ENCODE measurements at places on chromosomes 11 and 22.

- DNase-seq: no peak
Measured at GRCh38 chr22:47139013-47139789, 376.8 kb downstream of the TBC1D22A start.

DNA sequence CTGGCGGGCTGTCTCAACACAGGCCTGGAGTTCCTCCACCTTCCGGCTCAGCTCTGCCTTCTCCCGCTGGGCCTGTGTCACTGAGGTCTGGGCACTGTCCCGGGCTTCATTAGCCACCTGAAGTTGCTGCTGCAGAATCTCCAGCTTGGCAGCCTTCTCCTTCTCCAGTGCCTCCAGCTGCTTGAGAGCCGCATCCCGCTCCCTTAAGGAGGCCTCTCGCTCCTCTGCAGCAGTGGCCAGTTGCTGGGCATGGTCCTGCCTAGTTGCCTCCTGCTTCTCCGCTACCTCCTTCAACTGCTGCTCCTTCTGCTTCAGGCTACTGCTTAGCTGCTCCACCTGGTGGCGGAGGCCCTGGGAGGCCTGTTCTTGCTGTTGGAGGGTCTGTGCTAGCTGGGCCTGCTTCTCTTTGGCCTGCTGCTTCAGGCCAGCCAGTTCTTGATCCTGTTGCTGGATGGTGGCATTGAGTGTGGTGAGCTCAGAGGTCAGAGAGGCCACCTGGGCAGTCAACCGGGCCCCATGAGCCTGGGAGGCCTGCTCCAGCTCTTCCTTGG lies 16.9 kb downstream of the IL18BP start:
- peak; percentile 38 for DNase-seq

GRCh38 chr22:37154925-37155712 lies 5.4 kb upstream of the IL2RB start:
- peak; percentile 32 for DNase-seq

- DNase-seq: no peak
Measured at GRCh38 chr11:125075242-125075625, 12.1 kb downstream of the SLC37A2 start.

GRCh38 chr22:44159811-44160210 lies 20.9 kb upstream of the PARVG start:
- DNase-seq: no peak

DNA sequence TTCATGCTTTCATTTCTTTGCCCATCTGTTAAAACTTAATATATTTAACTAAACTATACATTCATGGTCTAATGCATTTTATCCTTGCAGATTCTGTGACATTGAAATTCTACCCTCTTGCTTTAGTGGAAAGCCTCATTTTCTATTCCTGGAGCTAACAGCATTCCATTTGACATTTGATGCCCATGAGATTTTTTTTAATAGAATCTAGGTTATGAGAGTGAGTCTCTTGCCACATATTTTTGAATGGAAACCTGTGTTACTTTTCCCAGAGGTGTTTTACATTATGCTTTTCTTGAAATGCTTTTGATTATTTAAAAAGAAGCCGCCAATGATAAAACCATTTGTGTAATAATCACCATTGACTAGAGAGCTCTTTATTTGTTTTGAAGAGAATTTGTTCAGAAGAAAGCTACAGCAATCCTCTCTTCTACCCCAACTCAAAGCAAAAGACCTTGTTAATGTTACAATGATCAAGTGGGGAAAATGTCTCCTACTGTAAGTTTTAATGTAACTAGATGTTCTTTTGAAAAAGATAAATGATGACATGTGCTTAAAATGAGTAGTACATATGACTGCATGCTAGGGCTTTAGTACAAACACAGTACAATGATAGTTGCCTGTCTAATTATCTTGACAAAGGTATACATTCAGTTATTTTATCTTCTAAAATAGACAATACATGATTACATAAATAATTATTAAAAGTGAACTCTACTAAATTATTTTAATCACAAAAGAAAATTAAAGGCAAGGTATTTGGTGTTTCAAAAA lies 67.3 kb downstream of the GAS2 start:
- no peak for DNase-seq

DNA sequence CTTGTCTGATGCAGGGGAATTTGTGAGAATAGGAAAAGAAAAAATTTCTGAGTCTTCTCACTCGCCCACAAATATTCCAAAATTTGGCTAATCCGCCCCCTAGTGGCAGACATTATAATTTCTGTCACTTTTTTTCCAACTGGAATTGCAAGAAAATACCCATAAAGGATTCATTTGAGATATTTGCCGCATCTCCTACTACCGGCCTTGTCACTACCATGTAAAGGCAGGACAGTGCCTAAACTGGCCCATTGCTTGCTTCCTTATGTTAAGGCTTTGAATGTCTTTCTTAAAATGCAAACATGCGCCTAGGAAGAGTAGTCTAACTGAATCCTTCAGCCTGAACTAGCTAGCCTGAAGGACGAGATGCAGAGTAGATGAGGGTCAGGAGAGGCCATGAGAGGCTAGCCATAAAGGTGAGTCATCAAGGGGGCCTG lies 9.3 kb upstream of the CEP295 start:
- DNase-seq: peak; percentile 69

- peak; percentile 21 for DNase-seq
Measured at GRCh38 chr11:29914203-29914930, 102.5 kb downstream of the KCNA4 start.

- DNase-seq: no peak
Measured at GRCh38 chr22:50078761-50079160, 6.5 kb downstream of the MLC1 start.

GRCh38 chr11:28727254-28727653 lies 619.1 kb downstream of the METTL15 start:
- DNase-seq: no peak

GRCh38 chr11:16335236-16335962 lies 20.9 kb downstream of the SOX6 start:
- no peak for DNase-seq

DNA sequence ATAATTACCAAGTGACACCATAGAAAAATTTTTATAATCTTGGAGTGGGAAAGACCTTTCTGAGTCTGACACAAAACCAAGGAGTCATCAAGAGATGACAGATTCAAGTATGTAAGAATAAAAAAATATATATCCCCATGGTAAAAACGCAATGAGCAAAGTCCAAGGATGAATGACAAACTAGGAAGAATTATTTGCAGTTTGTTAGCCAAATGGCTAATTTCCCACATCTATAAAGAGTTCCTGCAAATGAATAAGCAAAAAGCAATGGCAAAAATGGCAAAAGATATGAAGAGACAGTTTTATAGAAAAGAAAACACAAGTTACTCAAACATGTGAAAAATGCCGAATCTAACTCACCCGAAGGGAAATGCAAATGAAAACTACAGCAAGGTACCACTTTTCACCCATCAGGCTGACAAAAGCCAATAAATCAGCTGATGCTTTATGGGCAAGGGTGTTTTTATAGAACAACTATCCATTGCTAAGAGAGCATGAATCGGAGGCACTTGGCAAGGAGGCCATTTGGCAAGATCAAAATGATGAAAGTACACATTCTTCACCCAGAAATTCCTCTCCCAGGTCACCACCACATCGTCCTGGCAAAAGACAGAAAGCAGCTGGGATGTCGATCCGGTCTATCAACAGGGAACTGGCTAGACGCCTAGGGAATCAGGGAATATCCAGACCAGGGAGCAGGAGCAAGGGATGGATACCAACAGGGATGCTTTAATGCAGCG lies 21.1 kb upstream of the KLHL35 start:
- no peak for DNase-seq

DNA sequence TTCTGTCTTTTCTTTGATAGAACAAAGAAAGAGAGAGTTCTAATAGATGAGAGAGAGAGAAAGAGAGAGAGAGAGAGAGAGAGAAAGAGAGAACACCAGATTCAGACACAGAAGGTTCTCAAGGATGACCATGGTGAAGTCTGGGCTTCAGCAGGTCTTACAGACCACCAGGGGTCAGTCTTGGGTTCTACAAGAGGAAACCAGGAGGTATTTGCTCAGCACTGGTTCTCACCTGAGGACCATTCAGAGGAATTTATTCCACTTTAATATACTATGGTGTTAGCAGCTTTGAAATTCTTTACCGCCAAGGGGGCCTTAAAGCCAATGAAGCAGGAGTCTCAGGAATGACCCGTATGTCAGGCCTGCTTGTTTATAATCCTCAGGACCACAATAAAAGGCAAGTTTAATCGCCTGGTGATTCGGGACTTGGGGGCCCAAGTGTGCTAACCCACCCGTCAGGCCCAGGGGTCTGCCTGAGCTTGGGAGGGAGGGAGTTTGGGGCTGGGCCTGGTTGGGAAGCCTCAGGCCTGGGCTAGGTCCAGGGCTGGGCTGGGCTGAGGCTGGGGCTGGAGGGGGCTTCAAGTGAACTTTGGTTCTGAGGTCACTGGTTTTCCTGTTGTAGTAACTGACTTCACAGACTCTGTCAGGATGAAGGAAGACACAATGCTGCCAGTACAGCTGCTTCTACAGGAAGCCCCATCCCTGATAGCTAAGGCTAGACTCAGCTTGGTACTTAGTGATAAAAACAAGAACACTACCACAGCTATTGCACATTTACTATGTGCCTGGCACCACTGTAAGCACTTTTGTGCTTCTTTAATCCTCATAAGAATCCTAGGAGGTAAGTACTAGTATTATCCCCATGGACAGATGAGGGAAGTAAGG lies 179.2 kb upstream of the ZBED5 start:
- peak; percentile 63 for DNase-seq

GRCh38 chr22:48745842-48746788 lies 1081.6 kb downstream of the BRD1 start:
- no peak for DNase-seq

GRCh38 chr22:21996175-21996720 lies 13.7 kb upstream of the TOP3B start:
- DNase-seq: no peak

GRCh38 chr11:1234771-1235305 lies 12.0 kb downstream of the MUC5B start:
- DNase-seq: no peak

- DNase-seq: peak; percentile 89
Measured at GRCh38 chr11:66267379-66268243, 828 bp upstream of the RAB1B start.

DNA sequence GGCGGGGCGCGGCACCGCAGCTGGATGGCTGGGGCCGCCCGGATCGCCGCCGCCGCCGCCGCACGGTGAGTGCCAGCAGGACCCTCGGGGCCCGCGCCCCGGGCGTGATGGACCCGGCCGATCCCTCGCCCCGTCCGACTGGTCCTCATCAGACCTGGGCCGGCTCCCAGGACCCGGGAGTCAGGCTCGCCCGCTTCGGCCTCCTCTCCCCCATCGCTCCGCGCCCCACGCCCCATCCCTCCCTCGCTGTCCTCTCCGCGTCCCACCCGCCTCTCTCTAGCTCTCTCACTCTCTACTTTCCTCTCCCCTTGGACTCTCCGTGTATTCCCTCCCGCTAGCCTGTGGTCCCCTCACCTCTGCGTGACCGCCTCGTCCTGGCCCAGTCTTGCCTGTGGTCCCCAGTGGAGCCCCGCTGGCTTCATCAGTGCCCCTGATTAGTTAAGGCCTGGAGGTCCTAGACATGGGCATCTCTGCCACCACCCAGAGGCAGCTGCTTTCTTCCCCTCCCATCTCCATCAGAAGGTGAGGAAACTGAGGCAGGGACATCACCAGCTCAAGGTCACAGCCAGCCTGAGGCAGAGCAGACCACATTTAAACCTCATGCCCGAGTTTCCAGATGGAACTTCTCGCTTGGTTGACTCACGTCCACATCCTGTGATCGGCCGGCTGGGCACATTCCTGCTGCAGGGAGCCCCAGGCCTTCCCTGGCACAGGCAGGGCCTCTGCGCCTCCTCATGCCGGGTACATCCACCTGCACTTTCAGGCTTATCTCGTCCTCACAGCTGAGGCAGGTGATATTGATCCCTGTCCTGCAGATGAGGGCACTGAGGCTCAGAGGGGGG lies 429 bp downstream of the SLC39A13 start:
- no peak for DNase-seq

GRCh38 chr11:1116666-1117390 lies 40.9 kb upstream of the MUC5AC start:
- DNase-seq: no peak

DNA sequence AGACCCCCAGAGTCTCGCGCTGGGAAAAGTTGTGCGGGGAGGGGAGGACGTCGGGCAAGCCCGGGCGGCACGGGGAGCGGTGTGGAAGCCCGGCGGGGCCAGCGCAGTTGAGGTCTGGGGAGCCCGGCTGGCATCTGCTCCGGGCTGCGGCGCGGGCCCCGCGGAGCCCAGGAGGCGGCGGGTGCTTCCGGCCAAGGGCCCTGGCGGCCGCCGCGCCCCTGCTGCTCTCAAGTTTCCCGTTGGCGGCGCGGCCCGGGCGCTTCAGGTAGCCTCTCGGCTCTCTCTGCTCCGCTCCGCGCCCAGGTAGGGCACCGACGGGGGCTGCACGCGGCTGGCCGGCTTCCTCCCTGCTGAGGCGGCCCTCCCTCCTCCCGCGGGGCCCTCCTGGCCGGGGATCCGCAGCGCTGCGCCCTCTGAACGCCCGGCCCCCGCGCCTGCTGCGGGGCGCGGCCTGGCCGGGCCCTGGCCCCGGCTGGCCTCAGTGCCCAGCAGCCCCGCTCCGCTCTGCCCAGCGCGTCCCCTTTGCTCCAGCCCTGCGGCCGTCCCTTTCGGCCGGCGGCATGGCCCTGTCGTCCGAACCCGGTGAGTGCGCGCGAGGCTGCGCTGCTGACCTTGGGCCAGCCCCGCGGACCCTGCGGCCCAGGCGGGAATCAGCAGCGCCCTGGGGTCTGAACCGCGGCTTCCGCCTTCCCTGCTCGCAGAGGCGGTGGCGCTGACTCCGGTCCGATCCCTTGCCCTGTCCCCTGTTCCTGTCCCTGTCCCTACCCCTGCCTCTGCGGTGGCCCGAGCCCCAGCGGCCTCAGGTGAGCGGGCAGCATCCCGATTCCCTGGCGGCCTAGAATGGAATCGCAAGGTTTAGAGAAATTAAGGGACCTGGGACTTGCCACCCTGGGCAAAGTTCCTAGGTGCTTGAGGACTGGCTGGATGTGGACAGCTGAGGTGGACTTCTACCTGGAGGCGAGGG lies 4.3 kb upstream of the AMPD3 start:
- DNase-seq: peak; percentile 71

- DNase-seq: no peak
Measured at GRCh38 chr11:129637473-129637872, 178.2 kb upstream of the TMEM45B start.

DNA sequence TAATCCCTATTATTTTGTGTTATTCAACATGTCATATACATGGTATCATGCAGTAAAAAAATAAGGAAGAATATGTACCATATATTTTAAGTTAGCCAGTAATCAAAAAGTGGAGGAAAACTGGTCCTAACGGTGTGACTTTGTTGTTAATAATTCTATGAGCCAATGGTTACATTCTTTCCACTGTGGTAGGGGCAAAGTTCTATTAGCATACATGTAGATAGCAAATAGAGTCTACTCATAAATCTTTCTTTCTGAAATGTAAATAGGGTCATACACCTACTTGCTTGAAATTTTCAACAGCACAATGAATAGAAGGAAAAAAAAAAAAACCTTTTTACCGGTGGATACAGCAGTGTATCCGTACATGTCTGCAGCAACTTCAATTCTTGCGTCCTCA lies 364.8 kb downstream of the RAB38 start:
- no peak for DNase-seq

- no peak for DNase-seq
Measured at GRCh38 chr22:48955351-48956311, 872.0 kb downstream of the BRD1 start.

Measured in NB4 (cell line).